Erythroblast (primary cell): ENCODE measurements at places on chromosomes 3 and 15.

- DNase-seq: peak; percentile 38
Measured at GRCh38 chr3:184710870-184711492, 883 bp downstream of the MAGEF1 start.

DNA sequence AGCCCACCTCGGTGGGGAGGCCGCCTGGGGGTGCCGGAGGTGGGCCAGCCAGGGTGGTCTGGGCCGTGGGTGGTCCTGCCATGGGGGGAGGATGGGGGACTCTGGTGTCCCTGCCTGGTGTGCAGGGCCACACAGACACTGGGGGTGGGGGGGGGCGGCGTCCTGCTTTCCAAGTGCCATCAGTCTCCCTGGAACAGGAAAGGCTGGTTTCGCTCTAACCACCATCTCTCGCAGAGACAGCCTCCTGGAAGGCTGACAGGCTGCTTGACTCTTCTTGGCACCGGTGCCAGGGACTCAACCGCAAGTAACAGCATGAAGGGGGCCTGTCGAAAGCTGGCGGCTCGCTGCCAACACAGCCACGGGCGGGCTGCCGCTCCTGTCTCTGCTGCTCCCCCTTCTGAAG is 40.3 kb downstream of the RGMA start:
- no peak for DNase-seq

DNA sequence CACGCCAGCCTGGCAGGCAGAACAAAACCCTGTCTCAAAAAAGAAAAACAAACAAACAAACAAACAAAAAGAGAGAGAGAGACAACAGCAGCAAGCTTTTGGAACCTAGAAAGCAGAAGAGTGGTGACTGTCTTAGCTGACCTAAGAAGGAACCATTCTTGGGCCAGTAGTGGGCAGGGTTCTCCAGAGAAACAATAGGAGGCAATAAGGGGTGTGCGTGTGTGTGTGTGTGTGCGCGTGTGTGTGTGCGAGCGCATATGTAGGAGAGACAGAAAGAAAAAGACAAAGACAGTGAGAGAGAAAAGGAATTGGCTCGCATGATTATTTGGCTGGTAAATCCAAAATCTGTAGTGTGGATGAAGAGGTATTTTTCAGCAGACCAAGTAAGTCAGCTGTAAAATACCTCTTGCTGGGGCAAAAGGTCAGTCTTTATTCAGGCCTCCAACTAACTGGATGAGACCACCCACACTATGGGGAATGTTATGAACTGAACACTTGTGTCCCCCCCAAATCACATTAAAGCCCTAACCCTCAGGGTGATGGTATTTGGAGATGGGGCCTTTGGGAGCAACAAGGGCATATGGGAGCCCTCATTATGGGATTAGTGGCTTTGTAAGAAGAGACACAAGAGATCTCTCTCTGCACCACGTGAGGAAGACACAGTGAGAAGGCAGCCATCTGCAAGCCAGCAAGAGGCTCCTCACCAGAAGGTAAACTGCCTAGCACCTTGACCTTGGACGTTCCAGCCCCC is 15.1 kb upstream of the BLM start:
- peak; percentile 32 for DNase-seq

GRCh38 chr3:10532939-10533736 is 27.8 kb upstream of the ATP2B2 start:
- DNase-seq: no peak

GRCh38 chr15:71755092-71755970 is 55.0 kb upstream of the NR2E3 start:
- DNase-seq: no peak

GRCh38 chr3:118943597-118943996 is 91.0 kb downstream of the IGSF11 start:
- DNase-seq: no peak

DNA sequence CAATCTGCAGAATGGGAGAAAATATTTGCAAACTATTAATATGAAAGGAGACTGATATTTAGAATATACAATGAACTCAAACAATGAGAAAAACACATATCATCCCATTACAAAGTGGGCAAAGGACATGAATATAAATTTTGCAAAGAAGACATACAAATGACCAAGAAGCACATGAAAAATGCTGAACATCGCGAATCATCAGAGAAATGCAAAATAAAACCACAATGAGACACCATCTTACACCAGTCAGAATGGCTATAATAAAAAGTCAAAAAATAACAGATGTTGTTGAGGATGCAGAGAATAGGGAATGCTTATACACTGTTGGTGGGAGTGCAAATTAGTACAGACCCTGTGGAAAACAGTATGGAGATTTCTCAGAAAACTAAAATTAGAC is 83.6 kb downstream of the RAP2B start:
- DNase-seq: no peak

DNA sequence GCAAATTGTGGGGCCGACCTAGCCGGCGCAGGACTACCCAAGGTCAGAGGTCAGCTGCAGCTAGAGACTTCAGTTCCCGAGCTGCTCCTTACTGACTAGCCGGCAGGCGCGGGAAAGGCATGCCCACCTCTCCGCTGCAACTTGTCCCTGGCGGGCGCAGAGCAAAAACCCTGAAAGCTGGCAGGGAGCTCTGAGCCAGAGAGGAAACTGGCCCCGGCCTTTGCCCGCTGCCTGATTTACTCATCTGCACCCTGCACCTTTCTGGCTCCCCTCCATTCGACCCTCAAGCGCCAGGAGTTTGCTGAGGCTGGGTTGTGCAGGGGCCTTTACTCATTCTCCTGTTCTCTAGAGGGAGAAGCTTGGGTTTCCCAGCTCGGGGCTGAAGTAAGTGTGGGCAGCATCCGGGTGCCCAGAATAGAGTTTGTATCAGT is 1.5 kb downstream of the ZIC4 start:
- DNase-seq: no peak

GRCh38 chr3:127497676-127498075 is 92.9 kb downstream of the TPRA1 start:
- DNase-seq: no peak

GRCh38 chr3:108159105-108159504 is 63.1 kb downstream of the IFT57 start:
- DNase-seq: no peak

DNA sequence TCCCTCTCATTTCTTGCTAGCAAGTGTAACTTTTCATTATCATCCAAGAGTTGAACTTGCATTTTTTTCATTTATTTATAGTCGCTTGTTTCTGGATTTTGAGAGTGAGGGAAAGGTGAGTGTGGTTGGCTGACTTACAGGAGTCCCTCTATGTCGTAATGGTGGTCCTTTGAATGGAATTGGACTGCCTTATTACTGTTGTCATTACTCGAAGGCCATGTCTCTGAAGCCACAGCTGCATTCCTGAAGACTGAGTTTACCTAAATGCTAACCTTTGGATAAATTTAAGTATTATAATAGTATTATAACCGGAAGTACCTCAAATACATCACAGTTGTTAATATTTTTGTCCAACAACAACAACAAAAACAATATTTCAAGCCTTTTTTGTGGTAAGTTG is 488.9 kb downstream of the GABRG3 start:
- DNase-seq: no peak

DNA sequence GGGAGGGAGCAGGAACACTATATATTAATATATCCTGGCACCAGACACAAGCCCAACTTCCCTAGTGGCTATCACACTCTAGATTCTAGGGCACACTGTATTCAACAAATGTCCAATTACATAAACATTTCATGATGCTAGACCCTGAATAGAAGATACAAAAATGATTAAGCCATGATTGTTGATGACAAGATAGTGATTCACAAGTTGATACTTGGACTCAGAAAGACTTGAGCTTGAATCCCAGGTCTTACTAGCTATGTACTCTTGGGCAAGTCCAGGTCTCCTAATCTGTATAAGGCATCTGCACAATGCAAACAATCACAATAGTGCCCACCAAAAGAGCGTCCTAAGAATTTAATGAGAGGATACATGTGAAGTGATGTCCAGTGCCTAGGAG is 10.0 kb upstream of the SNTN start:
- DNase-seq: no peak

DNA sequence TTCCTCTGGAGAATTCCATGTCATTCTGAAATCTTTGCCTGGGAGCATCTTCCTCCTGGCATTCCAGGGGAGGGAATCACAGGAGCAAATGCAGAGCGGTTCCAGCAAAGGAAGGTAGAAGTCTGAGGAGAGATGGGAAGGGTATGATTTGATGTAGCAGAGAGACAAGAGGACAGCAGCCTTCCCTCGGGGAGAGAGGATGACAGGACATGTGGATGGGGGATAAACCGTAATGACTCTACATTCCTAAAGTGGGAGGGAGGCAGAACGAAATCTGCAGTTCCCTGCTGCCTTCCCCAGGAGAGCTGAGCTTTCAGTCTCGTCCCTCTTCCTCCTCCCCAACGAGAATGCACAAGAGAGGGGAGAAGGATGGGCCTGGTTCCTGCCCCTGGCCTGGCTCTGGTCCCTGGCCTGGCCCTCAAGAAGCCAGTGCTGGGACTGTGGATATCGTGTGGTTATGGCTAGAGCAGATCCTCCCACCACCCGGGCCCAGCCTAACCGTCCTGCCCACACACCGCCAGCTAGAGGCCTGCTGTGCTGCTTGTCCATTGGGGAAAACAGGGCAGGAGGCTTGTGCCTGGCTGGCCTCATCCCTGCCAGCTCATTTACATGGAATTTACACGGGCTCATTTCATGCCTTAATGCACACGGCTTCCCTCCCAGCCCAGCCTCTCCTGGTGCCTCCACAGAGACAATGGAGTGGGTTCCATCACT is 26.6 kb downstream of the SEMA7A start:
- DNase-seq: no peak

GRCh38 chr15:61681038-61681418 is 379.2 kb downstream of the VPS13C start:
- no peak for DNase-seq

DNA sequence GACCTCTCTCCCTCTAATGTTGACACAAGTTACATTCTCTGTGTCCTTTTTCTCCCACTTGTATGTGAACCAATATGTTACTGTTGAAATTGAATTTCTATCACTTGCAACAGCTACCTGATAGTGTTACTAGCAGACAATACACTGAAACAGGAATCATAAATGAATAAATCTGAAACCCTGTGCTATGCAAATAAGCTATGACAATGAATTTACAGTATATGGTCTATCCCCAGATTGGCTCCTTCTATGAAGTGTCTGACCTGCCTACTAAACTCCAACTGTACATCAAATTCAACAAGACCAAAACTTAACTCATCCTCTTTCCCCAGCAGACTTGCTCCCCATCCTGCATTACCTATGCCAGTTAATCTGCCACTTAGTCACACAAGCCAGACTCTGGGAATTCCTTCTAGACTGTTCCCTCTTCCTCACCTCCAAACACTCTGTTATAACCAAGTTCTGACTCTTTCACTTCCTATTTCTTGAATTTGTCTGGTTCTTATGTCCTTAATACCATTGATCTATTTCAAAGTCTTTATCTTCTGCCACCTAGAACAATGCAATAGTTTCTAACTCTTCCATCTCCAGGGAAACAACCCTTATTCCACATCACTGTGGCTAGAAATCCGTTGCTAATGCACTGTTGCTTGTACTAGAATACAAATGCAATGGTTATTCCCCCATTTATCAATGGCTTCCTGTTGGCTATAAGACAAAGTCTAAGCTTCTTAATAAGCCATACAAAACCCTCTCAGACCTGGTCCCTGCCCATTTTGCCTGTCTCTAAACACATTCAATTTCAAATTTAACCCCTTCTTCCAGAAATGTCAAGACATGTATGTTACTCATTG is 13.4 kb upstream of the ZNF639 start:
- DNase-seq: no peak

- DNase-seq: no peak
Measured at GRCh38 chr3:150096700-150097587, 126.2 kb upstream of the PFN2 start.

DNA sequence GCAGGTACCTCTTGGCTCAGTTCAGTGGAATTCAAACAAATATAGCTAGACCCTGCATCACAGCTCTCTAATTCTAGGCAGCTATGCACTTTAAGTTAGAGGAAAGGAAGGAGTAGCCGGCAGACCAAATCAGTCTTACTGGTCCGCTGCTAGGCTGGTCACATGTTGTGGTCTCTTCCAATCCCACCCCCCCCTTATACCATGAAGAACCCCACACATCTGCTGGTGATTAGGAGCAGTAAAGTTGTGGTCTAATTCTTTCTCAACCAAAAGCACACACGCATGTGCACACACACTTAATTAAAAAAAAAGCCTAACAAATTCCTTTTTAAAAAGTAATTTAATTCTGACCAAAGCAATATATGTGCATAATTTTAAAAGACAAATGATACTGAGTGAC is 16.7 kb upstream of the SH3GL3 start:
- no peak for DNase-seq

DNA sequence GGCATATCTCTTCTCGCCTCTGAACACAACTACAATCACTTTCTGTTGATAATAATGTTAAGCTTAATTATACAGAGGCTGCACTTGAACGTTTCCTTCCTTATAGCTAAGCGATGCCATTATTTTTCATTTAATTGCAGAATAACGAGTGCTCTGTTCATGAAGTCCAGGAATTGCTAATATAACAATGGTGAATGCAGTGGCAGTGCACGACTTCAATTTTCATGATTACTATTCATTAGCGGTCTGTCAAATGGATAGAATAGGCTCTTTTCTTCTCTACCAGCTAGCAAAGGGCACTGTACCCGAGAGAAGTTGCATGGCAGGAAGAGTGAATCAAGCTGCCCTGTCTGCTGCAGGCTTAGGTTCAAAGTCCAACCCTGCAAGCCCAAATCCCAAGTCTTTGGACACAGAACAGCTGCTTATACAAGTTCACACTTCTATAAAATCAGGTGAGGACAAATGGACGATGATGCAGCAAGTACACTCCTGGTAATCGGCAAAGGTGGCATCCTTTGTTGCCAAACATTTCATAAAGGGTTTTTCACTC is 75.6 kb downstream of the PDZRN3 start:
- no peak for DNase-seq

DNA sequence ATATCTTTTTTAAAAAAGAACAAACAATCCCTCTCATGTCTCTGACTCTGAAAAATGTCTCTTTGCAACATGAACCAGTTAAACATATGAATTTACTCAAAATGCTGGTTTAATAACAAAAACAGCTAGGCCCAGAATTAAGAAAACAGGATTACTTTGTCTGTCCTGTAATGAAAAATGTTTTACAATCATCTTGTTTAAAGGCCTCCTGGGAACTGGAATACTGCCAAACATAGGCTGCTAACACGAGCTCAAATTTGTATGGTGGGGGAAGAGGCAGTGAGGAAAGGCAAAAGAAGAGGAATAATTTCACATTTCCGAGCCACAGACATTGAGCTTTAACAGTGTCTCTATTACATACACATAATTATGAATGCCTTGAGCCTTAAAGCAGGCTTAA is 61.7 kb upstream of the PPIB start:
- DNase-seq: peak; percentile 72

- DNase-seq: no peak
Measured at GRCh38 chr3:36991923-36992805, 767 bp downstream of the EPM2AIP1 start.

GRCh38 chr15:65841121-65841930 is 28.0 kb upstream of the RAB11A start:
- DNase-seq: no peak
